ENCODE measurements at places on chromosomes 3 and 15. TPM values are rescaled to one million over a fixed set of nuclear protein-coding genes. Genes with fewer than 3 reads are reported as not detected.

Gene TNNC1
- 7.1 TPM for total RNA-seq

DNA sequence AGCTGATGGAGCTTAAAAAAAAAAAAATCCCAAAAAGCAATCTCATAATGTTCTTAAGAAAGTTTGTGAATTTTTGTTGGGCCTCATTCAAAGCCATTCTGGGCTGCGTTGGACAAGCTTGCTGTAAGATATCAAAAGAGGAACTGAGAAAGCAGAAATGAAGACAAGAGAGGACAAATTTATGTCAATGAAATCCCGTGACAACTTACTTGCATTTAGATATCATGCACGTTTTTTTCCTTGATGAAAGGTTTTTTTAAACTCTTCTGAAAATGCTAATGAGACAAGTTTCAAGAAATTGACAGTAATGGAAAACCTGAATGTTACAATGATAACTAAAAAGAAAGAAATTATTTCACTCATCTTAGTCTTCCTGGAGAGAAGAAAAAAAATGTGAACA lies 662.9 kb downstream of the SQOR start:
- no peak overlapping the region for H3K27ac ChIP-seq
- no peaks in the 10 kb centered on the region for H3K27me3 ChIP-seq
- no peak for DNase-seq
- H3K4me1 ChIP-seq = no peaks in the 10 kb centered on the region
- no peak overlapping the region for H3K4me3 ChIP-seq
- no peaks in the 10 kb centered on the region for H3K36me3 ChIP-seq

DNA sequence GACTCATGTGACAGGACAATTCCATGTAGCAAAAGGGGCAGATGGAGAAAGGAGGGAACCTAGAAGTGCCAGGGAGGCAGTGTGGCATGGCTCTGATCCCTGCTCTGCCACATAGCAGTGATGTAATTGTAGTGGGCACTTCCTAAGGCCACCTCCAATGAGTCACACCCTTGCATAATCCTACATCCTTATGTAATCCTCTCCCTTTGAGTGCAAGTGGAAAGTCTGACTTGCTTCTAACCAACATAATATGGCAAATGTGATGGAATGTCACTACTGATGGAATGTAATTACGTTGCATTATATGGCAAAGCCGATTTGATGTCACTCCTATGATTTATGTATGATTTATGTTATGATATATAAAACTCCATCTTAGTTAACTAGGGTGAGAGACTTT lies 72.9 kb upstream of the ATP2C1 start:
- H3K36me3 ChIP-seq = no peaks in the 10 kb centered on the region
- no peaks in the 10 kb centered on the region for H3K27me3 ChIP-seq
- DNase-seq = no peak
- no peaks in the 10 kb centered on the region for H3K4me1 ChIP-seq
- no peak overlapping the region for H3K4me3 ChIP-seq

- H3K27me3 ChIP-seq = no peaks in the 10 kb centered on the region
- no peaks in the 10 kb centered on the region for H3K36me3 ChIP-seq
- no peak for DNase-seq
- H3K4me3 ChIP-seq = peak overlapping the region; percentile 97
- H3K27ac ChIP-seq = peak overlapping the region; percentile 79
- H3K4me1 ChIP-seq = peaks cover 62% of the 10 kb centered on the region
These were observed 520 bp downstream of the MESD start for GRCh38 chr15:80989081-80989517.

DNA sequence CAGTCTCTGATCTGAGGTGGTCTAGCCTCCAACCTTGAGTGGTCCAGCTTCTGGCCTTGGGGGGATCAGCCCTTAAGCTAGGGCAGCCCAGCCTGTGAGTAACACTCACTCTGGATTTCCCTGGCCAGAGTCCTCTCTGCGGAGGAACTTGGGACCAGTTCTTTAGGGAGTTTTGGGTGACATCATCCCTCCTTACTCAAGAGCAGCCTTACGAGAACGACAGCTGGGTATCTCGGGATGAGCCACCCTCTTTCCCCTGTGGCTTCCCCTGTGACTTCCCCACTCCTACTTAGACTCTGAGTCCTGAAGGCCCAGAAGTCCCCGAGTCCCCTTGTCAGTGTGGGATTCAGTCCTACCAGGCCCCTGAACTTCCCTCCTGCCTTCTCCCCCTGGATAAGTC lies 10.2 kb upstream of the PLXND1 start:
- no peaks in the 10 kb centered on the region for H3K27me3 ChIP-seq
- no peak overlapping the region for H3K27ac ChIP-seq
- no peak overlapping the region for H3K4me3 ChIP-seq
- DNase-seq = no peak
- peaks cover 5% of the 10 kb centered on the region for H3K4me1 ChIP-seq

- H3K36me3 ChIP-seq = no peaks in the 10 kb centered on the region
- DNase-seq = no peak
These were observed 10.3 kb downstream of the GPR156 start for GRCh38 chr3:120274739-120275167.

GRCh38 chr15:54387799-54388198 lies 409.6 kb downstream of the UNC13C start:
- H3K36me3 ChIP-seq = no peaks in the 10 kb centered on the region
- DNase-seq = no peak
- H3K27me3 ChIP-seq = no peaks in the 10 kb centered on the region
- no peak overlapping the region for H3K27ac ChIP-seq
- H3K4me1 ChIP-seq = no peaks in the 10 kb centered on the region
- no peak overlapping the region for H3K4me3 ChIP-seq
